ENCODE measurements at places on chromosomes 11 and 22.

- DNase-seq = no peak
Observed at GRCh38 chr11:108926841-108927577, 262.1 kb downstream of the DDX10 start.

DNA sequence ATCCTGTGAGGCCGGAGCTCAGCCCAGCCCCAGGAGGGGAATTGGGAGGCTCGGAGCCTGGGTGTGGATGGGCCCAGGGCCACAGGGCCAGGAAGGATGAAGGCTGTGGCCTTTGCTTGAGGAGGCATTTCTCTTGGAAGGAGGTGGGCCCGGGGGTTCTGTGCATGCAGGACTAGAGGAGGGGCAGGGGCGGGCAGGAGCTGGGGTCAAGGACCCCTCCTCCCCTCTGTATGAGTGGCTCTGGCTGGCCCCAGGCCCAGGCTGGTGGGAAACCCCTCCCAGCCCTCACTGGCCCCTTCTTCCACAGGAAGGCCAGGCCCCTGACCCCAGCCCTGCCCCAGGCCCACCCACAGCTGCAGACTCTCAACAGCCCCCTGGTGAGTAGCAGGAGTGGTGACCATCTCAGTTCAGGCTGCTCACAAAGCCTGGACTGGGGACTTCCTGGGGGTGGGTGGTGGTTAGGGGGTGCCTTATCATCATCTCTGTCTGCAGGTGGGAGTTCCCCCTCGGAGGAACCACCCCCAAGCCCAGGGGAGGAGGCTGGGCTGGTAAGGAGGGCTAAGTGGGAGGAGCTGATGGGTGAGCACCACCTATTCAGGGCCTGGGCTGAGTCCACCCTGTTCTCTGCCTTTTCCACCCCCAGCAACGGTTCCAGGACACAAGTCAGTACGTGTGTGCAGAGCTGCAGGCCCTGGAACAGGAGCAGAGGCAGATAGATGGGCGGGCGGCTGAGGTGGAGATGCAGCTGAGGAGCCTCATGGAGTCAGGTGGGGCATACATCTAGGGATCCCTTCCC, 6.0 kb downstream of the KCNK7 start:
- no peak for DNase-seq

GRCh38 chr11:113567867-113568544, 92.8 kb upstream of the DRD2 start:
- no peak for DNase-seq

DNA sequence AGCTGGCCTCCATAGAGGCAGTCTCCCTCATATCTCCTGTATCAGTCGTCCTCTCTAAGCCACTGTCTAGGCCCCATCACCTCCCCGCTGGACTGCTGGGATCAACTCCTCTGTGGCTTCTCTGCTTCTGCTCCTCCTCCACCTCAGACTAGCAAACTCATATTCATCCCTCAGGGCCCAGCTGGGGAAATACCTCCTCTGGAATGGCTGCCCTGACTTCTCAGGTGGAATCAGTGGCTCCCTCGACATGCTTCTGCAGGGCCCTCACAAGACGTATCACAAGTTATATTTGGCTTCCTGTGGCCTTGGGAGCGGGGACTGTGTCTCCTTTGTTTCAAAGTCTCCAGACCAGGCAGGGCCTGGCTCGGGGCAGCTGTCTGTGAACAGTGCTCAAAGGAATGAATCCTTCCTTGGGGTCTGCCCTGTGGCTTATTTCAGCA, 10.0 kb downstream of the SLC29A2 start:
- no peak for DNase-seq

- no peak for DNase-seq
Observed at GRCh38 chr11:122751292-122752070, 86.8 kb upstream of the CRTAM start.
